Activated T-cell treated with anti-CD3 and anti-CD28 coated beads for 24 hours (primary cell): ENCODE measurements at places on chromosomes 3 and 15.

DNA sequence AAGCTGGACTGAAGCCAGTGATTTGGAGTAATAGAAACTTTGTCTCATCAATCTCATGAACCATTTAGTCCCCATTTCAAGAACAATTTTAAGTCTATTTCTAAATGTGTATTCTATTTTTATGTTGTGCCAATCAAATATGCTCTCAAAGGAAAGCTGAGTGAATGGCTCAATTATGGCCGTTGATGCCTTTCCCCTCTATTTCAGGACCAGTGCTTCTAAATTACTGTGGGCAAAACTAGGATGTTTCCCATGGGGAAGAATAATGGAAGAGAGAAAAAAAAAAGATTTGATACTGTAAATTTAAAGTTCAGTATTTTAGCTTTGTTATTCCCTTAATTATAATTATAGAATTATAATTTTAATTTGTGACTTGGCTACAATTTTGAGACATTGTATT, 110.1 kb downstream of the CADM2 start:
- DNase-seq, result no peak

DNA sequence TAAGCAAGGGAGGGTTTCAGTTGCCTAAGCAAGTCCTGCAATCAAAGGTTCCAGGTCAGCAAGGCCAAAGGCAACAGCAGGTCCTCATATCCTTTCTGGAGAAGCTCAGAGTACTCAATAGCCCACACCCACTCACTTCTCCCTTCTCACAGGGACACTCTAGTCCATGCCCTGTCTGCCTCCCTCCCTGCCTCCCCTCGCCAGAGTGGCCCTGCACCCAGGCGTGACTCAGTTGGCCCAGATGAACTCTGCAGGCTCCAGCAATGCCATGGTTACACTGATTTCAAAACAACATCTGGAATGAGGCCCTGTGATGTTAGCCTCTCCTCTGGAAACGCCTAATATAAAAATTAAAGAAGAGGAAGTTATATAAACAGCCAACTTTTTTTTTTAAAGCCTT, 32.9 kb downstream of the IL16 start:
- DNase-seq, result no peak

DNA sequence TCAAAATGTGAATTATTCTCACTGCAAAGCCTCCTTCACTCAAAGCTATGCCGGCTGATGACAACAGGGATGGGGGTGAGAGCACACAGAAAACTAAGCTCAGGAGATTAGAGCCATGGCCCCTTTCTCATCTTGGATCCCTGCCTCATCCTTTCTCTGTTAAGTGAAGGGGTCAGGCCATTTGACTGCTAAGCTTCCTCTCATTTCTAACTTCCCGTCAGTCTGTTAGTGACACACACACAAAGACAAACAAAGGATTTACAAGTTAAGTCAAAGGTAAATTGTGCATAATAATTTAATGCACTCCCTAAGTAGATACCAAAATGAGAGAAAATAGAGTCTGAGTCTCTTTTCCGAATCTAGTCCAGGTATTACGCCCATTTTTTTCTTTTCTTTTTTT, 1.2 kb downstream of the SS18L2 start:
- no peak for DNase-seq

- DNase-seq, result no peak
Measured at GRCh38 chr3:99562990-99563607, 75.3 kb upstream of the COL8A1 start.

DNA sequence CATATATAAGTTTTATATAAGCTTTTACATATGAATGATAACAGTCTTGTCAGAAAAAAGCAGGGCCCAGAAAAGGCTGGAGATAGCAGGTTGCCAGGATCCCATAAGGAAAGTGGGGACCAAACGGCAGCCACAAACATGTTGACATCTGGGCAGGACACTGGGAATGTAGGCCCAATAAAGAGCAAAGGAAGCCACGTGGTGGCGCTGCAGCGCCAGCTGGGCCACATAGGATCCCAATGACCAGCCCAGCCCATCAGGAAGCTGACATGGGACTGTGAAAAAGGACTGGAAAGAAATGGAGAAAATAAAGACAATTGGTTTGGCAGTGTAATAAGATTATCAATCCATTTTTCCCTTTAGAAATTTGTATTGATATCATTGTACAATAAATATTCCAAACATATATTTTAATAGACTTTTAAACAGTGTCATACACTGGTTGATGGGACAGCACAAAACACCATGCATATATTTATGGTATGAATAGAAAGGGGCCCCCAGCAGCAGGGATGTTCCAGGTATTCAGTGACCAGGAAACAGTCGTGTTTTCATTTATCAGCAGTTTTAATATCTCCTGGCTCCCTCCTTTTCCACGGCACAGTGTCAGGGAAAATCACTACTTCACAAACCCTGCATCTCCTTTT, 89.0 kb upstream of the STRIT1 start:
- no peak for DNase-seq

DNA sequence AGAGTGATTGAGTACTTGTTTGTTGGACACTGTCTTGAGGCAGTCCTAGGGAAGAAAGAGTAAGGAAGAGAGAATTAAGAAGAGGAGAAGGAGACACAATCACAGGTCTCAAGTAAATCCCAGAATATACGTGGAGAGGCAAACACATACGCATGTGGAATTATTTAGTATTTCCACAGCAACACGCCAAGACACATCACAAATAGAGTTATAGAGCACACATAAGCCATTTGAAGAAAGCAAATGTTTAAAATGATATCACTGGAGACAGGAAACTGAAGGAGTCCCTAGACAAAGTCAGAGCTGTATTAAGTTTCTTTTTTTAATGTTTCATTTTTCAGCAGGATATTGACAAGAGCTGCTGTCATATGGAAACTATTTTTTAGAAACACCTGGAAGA, 206.1 kb upstream of the LRIG1 start:
- DNase-seq, result no peak

GRCh38 chr3:190032923-190033322, 87.8 kb downstream of the P3H2 start:
- DNase-seq, result no peak

DNA sequence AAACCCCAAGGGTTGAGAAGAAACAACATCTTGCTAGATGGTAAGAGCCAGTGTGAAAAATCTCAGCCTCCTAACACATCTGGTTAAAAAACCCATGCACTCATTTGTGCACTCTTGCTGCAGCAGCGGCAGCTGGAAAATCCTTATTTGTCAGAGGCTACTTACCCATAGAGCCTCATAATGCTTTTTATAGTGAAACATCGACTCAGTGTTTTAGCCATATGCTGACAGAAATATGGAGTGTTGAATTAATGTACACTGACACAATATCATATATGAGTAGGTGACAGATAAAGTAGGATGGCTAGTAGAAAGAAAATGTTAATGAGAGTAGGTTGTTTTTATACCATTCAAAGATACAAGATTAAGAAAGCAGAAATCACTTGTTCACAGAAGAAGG, 13.0 kb downstream of the SLC9A9 start:
- no peak for DNase-seq

DNA sequence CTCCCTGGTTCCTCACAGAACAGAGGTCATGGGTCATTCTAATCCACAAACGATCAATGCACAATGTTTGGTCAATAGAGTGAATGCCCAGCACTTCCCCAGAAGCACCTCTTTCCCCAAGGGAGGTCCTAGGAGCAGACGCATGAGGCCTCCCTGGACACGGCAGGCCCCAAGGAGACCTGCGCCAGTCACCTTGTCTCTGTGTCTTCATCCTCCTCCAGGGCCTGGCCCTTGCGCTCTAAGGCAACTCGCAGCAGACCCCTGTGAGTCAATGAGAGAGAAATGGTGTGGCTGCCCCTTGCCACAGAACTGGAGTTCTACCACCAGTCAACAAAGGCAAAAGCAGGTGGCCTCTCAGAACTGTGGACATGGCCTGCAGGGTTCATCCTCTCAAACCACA, 18.1 kb downstream of the ALS2CL start:
- no peak for DNase-seq

DNA sequence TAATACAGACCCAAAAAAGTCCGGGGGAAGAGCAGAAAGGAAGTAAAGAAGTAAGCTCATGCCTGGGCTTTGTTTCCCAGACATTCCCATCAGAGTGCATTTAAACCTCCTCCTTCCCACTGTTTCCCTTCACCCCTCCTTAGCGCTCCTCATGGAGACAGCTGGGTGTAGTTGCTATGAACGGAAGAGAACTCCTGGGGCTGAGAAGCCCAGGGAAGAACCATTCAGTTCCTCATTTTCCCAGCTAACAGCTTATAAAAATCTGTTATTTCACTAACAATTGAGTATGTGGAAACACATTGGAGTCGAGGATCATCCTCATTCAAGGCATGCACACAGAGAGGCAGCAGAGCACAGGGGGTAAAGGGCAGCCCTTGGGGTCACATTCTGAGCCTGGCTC, 299.3 kb downstream of the SHQ1 start:
- no peak for DNase-seq
